ENCODE measurements at places on chromosomes 5 and 9.

DNA sequence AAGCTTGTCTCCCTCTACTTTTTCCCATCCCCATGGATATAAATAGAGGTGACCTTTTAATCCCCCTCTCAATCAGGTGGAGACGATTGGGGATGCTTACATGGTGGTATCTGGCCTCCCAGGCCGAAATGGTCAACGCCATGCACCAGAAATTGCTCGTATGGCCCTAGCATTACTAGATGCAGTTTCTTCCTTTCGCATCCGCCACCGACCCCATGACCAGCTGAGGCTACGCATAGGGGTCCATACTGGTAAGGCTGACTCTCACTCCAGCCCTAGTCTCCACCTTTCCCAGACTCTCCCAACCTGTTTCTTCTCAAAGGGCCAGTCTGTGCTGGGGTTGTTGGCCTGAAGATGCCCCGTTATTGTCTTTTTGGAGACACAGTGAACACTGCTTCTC lies 3.6 kb downstream of the SPAG8 start:
- no peak for DNase-seq

DNA sequence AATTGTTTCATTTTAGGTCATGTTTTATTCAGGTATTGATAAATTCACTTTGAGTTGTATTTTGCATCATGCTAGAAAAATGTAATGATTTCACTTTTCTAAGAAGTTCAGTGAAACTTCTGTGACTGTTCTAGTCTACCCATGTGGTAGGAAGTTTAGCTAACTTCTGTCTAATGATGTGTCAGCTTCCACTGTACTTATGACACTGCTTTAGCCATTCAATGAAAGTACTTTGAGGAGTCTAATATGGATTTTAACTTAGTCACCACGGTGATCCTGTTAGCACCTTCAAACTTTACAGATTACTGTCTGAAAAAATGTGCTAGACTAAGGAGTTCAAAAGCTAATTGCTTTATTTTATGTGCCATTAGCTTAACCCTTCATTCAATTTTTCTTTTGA lies 1510.5 kb upstream of the CDH9 start:
- DNase-seq: no peak

GRCh38 chr5:58245476-58245840 lies 214.4 kb downstream of the PLK2 start:
- no peak for DNase-seq

GRCh38 chr9:128916204-128916603 lies 4.6 kb upstream of the PHYHD1 start:
- DNase-seq: no peak

GRCh38 chr9:36433386-36433785 lies 33.3 kb upstream of the RNF38 start:
- DNase-seq: no peak

DNA sequence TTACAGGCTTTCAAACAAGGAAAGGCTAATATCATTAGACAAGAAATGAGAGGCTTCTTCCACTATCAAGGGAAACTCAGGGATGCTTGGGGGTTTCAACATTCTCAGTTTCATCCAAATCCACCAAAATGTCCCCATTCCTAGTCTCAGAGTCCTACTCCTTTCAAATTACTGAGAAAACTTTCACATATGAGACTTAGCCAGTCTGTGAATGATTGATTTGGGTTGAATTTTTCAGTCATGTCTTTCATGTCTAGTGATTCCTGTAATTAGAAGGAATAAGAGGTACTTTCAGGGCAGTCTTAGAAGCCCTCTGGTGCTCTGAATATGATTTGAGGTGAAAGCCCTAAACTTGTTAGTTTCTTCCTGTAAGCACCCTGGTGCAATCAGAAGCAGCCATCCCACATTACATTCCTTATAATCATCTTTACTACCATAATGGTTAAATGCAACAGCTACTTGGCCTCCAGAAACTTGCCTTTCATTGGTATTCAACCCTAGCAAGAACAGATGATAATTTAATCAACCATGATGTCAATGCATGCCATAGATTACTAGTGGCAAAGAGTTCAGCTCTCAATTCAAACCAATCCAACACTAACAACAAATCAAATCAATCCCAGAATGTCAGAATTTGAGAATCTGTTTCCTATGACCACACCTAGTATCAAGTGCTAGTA lies 50.7 kb upstream of the RIC1 start:
- DNase-seq: no peak

DNA sequence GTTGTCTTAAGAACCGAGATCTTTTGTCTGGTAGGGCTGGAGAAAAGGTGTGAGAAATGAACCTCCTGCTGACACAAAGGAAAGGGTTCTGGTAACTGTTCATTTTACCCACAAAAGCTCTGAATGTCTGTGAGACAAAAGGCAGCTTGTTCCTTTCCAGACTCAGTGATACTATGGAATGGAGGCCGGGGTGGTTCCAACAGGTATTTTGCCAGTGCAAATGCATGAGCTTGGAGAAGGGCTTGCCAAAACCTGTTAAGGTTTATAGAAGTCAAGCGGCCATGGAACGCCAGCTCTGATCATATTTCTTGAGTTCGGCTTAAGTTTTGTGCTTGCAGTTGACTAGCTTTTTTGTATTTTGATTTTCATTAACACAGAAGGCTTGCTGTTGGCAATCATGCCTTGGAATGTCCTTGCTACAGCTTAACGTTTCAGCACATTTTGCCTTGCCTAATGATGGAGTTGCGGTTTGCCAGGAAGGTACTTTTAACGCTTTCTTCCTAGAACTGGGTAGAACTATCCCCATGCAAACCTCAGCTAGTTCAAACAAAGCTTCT lies 328.6 kb downstream of the PIK3R1 start:
- no peak for DNase-seq

DNA sequence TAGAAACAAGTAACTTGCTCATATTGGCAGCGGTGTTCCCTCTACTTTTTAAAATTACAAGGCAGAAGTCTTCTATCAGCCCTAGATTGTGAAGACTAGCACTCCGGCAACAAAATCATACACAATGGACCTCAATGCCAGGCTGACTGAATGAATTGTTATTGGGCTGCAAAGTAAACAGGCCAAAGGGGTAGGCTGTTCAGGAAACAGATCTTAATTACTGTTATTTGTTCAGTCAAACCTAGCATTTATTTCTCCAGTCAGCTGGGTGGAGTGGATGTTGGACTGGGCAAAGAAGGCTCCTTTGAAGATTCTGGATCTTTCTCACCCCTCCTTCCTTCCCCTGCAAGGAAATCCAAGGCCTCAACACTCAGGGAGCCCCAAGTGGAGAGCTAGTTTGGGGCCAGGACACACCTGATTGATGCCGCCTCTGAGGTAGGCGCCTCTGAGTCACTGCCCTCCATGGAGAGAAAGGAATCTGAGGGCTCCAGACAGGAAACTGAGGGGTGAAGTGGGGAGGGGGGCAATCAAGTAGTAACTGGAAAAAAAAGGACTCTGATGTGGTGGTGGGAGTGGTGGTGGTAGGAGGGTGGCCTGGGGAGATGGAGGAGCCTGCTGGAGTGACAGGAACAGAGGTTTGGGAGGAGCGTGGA lies 35.5 kb downstream of the SERINC5 start:
- DNase-seq: peak; percentile 9

DNA sequence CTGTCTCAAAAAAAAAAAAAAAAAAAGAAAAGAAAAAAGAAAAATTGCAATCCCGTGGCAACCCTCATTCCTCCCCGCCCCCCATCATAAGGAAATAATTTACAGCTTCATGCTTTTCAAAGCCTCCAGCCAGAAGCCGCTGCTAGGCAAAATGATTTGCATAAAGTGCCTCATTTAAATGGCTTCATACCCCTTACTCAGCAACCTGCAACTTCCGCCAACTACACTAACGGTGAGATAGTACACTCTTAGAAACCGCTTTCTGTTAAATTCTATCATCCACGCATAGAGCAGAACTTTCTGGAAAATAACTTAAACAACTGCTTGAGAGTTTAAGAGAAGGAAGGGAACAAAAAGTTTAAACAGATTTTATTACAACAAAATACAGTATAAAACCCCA lies 17.8 kb downstream of the SERINC5 start:
- no peak for DNase-seq

- no peak for DNase-seq
Observed at GRCh38 chr5:110790673-110791072, 51.9 kb downstream of the SLC25A46 start.

DNA sequence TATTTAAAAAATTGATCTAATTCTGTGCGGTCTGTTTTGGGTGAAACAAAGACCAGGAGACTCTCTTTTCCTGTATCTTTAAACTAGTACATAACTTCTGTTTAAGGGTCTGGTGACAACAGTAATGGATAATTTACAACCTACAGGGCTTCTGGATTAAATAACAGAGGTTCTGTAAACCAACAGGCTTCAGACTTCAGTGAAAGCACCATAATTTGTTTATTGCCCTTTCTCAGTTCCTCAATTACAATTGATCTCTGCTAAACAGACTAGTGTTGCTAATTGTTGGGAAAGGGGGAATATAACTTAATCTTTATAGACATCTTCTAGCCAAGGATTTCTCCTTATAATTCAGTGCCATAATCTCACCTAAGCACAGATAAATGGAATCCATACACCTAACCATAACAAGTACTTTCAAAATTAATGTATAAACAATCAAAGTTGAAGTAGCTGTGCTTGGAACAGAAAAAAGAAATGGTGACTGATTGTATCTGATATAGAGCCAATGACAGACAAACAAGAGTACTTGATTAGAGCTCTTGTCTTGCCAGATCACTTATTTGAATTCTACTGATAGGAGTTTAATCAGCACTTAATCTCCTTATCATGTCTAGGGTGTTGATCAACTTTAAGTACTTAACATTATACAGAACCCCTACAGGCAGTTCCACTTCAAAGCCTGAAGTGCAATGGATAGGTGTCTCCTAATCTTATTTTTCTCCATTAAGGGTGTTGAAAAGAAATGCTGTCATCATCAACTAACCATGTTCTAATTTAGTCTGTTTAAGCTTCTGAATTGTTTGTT lies 536.0 kb downstream of the NR2F1-AS1 start:
- no peak for DNase-seq

DNA sequence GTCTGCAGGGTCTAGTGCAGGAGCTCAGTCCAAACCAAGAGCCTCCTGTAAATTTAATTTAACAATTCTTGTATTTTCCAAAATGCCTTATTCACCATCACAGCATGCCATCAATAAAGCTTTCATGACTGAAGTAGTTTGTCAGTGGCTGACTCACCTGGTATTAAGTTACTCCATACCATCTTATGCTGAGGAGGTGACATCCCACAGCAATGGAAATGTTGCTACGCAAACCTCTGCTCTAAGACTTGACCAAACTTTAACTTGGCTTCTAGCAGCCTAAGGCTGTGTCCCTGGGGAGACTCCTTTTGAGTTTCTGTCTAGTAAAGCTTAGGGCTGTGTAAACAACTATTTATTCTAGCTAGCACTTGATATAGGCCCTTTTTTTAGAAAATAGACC lies 1231.3 kb upstream of the CDH18 start:
- no peak for DNase-seq

GRCh38 chr5:90264689-90265544 lies 144.6 kb downstream of the CETN3 start:
- DNase-seq: peak; percentile 29

DNA sequence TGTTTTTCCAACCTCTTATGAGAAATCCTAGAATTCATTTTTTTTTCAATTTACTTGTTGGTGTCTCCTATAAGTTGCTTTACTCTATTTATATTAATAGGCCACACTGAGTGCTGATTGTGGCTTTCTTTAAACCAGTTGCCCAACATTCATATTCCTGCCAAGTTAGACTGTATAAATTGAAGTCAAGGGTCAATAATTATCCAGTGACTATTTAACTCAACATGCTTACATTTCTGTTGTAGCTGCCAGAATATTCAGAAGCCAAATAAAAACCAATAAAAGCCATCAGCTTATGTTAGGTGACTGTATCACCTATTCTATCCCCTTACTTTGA lies 169.0 kb downstream of the PTPRD start:
- DNase-seq: no peak

DNA sequence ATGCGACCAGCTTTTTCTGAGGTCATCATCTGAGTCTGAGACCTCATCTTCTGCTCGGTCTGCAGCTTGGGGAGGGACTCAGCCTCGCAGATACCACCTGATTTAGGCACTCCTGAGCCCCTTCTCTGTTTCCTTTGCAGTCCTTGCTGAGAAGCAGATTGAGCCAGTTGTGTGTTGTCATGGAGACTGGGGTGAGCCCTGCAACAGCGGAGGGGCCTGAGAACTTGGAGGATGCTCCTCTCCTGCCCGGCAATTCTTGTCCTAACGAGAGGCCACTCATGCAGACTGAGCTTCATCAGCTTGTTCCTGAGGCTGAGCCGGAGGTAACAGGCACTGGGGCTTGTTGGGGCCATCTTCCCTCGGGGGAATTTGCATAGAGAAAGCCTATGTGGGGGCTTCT lies 19.2 kb downstream of the TEX53 start:
- DNase-seq: no peak

GRCh38 chr5:61329550-61330128 lies 2.4 kb upstream of the ZSWIM6 start:
- DNase-seq: no peak

GRCh38 chr9:115207003-115207836 lies 89.3 kb upstream of the TNC start:
- no peak for DNase-seq

DNA sequence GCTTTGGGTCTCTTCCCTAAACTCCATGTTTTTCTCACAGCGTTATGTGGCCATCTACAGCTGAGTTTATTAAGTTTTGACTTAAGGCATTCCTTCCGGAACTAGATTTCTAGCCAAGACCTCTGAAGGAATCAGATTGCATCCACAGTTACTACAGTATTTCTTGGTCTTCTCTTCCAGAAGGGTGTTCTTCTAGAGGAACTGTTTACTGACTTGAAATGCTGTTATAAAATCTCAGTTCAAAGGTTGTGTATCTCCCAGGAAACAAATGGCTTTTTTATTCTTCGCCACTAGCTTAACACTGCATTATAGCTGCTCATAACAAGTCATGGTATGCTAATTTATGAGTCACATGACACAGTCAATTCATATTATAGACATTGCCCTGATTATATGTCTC lies 55.3 kb upstream of the RAD23B start:
- peak; percentile 81 for DNase-seq

DNA sequence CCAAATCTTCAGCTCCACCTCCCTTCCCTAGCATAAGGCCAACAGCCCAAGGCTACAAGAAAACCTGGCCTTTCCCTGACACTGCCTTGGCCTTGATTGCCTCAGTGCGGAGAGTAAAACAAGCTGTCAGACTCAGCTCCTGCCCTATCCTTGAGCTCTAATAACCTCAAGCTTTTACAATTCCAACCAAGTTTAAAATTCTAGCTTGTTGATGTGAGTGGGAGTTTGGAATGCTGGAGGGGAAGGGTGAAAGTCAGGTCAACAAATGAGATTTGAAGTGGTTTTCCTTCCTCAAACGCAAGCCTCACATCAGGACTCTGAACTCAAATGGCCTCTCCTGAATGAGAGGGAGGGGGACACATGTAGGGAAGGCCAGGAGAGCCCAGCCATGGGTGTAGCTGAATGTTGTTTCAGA lies 197.0 kb upstream of the VLDLR start:
- DNase-seq: no peak

GRCh38 chr5:125829349-125829748 lies 593.9 kb upstream of the GRAMD2B start:
- DNase-seq: no peak

All from NCI-H1417 treated with DMSO at 0.1 percent for 48 hours (cell line).